ENCODE measurements at places on chromosomes 3 and 15. TPM values are rescaled to one million over a fixed set of nuclear protein-coding genes. Genes with fewer than 3 reads are reported as not detected.

HIGD2B gene
- total RNA-seq, result not detected

KCNMB3 gene
- total RNA-seq, result 7.4 TPM

GASK1A gene
- total RNA-seq, result not detected

CHCHD4 gene
- total RNA-seq, result 14.4 TPM

GRAMD2A gene
- total RNA-seq, result 60.2 TPM

MOBP gene
- total RNA-seq, result not detected

IQCH gene
- total RNA-seq, result 7.5 TPM

GOLGA8K gene
- 0.35 TPM for total RNA-seq
